Lung microvascular endothelial cell (primary cell): ENCODE measurements at places on chromosomes 6 and 20. TPM values are rescaled to one million over a fixed set of nuclear protein-coding genes. Genes with fewer than 3 reads are reported as not detected.
A peak's percentile ranks its signal among the peaks of the same experiment; 100 is the strongest.

The PGM3 gene
- 47.8 and 53.6 TPM in 2 replicates for total RNA-seq

GRCh38 chr20:4813076-4813862 lies 91.6 kb downstream of the PRND start:
- DNase-seq = peak; percentile 38

DNA sequence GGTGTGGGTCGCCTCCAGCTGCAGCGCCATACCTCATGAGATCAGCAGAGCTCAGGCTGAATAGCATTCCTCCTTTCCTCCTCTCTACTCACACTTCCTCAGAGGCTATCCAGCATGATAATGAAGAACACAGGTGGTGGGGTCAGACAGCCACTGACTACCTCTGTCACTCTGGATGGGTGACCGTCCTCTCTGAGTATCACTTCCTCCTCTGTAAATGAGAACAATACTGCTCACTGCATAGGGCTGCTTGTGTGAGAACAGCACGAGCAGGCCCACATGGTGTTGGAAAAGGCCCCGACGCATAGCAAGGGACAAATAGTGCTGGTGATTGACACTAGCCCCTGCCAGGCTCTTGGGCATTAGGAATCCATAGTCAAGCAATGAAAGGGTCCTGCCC lies 239.1 kb downstream of the PRKN start:
- no peak for DNase-seq

DNA sequence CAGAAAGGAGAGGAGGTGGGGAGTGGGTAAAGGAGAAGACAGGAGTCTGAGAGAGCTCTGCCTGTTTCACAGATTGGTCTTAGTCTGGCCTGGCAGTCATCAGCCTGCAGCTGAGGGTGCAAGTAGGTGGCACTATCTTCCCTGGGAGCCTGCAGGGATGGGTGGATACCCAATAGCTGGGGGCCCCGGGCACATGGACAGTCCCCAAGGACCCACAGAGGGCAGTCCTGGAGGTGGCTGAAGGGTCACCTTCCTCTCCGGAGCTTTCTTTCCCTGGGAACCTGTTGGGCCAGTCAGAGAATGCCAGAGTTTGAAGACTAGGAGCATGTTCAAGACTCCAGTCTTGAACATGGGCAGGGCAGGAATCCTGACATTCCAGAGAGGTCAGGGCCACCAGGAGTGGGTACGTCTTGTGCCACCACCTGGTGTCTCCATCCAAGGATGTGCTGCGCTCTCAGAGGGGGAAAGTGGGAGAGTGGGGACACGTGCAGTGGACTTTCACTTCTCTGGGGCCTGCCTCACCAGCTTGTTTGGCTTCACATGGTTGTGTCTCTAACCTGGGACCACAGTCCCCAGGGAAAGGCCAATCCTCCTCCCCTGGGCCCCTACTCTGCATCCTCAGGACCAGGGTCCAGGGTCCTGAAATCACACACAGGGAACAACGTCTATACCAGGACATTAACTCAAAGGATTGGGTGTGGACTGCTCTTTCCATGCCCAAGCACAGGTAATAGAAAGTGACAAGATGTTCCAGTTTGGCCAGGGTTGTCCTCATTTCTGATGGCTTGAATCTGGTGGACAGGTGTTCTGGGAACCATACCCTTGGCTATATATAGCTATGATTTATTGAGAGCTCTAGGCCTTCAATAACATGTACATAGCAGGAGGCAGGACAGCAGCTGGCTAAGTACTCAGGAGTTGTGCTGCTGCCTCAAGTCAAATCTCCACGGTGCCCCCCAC lies 18.0 kb downstream of the AARS2 start:
- DNase-seq = no peak

GRCh38 chr6:139381216-139381865 lies 6.9 kb upstream of the CITED2 start:
- no peak for DNase-seq

The SASH1 gene
- 54.7 and 116 TPM in 2 replicates for total RNA-seq

DNA sequence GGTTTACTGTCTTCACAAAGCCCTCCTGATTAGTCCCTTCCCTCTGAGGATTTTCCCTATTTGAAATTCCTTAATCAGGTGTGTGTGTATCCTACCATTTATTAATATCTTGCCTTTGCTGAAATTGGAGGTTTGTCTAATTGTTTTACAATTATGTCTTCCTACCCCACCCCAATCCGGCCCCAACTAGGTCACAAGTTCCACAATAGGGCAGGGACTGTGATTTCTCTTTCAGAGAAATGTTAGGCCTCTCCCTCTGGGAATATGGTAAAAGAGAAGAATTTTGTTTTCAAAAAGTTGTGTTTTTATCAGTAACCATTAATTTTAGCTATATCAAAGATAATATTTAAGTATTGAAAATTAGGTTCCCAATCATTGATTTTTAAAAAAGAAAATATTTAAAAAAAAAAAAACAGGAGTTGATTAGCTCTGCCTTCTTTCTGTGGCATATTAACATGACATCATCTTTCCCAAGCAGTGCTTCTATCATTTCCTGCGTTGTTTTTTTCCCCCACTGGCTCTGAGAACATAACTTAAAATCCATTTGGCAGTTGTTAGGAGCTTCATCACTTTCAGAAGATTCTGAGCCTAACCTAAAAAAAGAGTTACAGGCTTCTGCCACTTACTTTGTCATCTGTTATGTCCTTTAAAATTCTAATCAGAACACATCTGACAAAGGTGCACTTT lies 36.1 kb downstream of the BLOC1S5 start:
- DNase-seq = peak; percentile 79

GRCh38 chr20:23510000-23510590 lies 19.2 kb downstream of the CST8 start:
- no peak for DNase-seq

GRCh38 chr20:3115190-3116107 lies 30.9 kb upstream of the AVP start:
- peak; percentile 65 for DNase-seq

- peak; percentile 49 for DNase-seq
Measured at GRCh38 chr6:154891901-154892300, 103.2 kb upstream of the TIAM2 start.

DNA sequence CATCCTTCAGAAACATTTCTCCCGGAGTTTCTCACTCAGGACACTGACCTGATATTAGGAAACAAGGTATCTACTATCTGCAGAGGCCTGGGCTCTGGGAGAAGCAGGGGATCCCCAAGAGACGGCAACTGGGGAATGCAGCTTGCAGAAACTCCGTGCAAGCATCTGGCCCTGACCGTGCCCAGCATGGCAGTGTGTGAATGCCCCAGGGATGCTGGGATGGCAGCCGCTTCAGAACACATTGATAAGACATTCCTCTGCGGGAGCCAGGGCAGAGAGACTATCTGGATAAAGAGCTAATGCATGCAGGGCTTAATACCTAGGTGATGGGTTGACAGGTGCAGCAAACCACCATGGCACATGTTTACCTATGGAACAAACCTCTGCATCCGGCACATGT lies 55.4 kb downstream of the NFATC2 start:
- no peak for DNase-seq
